ENCODE measurements at places on chromosomes 5 and 9. TPM values are rescaled to one million over a fixed set of nuclear protein-coding genes. Genes with fewer than 3 reads are reported as not detected.

SV2C gene
- total RNA-seq, result 0.26 TPM

TMEM250 gene
- 49.8 TPM for total RNA-seq

AJM1 gene
- 2.9 TPM for total RNA-seq

OR2K2 gene
- not detected for total RNA-seq

YTHDC2 gene
- 26.3 TPM for total RNA-seq

MAP1B gene
- total RNA-seq, result 30.8 TPM

PCDHGA11 gene
- total RNA-seq, result 8.5 TPM

All from mammary epithelial cell (primary cell).